T-cell (primary cell): ENCODE measurements at places on chromosomes 16 and 17.

- peak; percentile 31 for DNase-seq
Measured at GRCh38 chr17:30600060-30600829, 123.0 kb downstream of the GOSR1 start.

- no peak for DNase-seq
Measured at GRCh38 chr17:75688209-75688825, 21.2 kb downstream of the SAP30BP start.

- DNase-seq, result no peak
Measured at GRCh38 chr16:55824473-55825000, 8.4 kb downstream of the CES1 start.

GRCh38 chr17:74862108-74862901 lies 2.6 kb upstream of the GRIN2C start:
- no peak for DNase-seq

DNA sequence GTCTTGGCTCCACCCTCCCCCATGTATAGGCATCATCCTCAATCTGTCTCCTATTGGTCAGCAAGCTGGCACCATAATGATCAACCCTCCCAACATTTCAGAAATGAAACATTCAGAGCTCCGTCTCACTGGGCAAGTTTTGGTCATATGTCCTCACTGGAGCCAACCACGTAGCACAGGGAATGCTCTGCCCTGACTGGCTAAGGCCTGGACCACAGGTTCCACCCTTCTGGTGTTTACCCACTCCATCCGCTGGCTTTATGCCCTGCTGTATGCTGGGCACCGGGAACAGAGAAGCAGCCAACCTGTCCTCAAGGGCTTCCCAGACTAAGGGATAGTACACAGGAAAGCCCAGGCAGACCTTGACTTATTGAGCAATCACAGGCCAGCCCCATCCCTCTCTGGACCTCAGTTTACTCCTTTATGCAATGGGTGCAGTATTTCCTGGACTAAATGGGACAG lies 20.5 kb downstream of the MYO15A start:
- DNase-seq, result no peak

DNA sequence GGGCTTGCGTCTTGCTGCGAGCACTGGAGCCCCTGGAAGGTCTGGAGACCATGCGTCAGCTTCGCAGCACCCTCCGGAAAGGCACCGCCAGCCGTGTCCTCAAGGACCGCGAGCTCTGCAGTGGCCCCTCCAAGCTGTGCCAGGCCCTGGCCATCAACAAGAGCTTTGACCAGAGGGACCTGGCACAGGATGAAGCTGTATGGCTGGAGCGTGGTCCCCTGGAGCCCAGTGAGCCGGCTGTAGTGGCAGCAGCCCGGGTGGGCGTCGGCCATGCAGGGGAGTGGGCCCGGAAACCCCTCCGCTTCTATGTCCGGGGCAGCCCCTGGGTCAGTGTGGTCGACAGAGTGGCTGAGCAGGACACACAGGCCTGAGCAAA lies 7.4 kb downstream of the MPG start:
- DNase-seq, result no peak

DNA sequence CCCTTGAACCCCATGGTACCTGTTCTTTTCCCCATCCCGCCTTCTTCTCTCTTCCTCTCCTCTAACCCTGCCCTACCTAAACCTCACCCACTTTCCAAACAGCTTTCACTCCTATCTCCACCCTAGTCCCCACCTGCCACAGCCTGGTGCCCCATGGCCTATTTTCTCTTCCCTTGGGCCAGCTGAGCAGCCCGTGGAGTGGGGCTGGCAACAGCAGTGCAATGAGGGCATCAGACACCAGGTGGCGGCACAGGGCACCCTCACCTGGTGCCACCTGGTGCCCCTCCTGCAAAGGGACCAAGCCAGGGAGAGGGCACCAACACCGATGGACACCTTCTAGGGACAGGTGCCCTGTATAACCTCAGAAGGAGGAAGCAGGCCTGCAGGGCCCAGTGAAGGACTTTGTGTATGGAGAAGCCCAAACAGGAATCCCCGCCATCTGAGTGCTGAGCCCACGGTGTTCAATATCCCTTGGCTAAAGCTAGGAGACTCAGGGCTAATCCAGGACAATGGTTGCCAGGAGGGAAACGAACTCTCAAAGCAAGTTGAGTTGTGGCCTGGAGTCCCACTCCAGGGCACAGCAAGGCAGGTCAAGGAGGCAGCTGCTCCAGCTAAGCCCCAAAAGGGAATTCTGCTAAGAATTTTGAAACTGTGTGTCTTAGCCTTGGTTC lies 4.0 kb upstream of the ABCC3 start:
- peak; percentile 56 for DNase-seq

- DNase-seq, result no peak
Measured at GRCh38 chr17:54494721-54495715, 405.6 kb upstream of the TOM1L1 start.

- DNase-seq, result no peak
Measured at GRCh38 chr17:74579900-74580299, 12.2 kb downstream of the CD300LD start.

- DNase-seq, result no peak
Measured at GRCh38 chr16:65116818-65117430, 4.9 kb downstream of the CDH11 start.

- DNase-seq, result no peak
Measured at GRCh38 chr17:57819285-57819684, 30.6 kb downstream of the MRPS23 start.

- DNase-seq, result no peak
Measured at GRCh38 chr17:2410951-2411350, 10.1 kb upstream of the MNT start.

DNA sequence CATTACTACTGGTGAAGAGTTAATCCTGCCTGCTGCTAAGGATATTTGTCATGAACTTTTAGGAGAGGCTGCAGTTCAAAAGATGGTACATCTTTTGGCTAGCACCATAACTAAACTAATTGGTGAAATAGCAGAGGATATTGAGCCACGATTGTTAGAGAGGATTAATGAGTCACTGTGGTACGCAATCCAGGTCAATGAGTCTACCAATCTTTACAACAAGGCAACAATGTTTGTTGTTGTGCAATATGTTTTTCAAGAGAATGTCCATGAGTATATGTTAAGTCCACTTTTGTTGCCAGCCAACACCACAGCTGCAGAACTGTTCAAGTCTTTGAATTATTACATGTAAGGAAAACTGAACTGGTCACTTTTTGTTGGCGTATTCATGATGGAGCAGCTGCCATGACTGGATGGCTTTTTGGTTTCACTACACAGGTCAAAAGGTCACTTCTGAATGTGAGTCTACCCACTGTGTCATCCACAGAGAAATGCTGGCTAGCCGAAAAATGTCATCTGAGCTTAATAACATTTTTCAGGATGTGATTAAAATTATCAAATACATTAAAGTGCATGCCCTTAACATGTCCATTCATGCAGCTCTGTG lies 402.6 kb upstream of the KIF2B start:
- no peak for DNase-seq

DNA sequence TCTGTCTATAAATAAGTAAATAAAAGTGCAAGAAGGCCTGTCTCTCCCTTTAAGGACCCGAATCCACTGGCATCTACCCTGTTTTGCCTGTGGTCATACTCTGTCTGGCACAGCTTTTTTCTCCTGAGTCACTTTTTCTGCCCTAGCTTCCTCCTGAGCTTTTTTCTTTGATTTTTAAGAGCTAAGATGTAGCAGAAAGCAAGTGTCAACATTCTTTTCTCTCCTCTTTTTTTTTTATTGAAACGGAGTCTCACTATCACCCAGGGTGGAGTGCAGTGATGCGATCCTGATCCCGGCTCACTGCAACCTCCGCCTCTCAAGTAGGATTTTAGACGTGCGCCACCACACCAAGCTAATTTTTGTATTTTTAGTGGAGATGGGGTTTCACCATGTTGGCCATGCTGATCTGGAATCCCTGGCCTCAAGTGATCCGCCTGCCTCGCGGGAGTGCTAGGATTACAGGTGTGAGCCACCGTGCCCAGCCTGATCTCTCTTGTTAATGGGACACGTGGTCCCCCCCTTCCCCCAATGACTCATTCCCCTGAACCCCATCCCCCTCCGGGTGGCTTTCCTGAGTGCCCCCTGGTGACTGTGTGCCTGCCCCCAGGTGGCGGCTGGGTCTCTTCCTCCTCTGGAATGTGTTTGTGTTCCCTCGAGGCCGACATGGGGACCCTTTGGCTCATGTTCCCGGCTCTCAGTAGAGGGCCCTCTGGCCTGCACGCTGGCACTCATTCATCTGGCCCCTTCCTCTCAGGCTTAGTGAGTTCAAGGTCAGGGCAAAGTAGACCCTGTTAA lies 14.2 kb downstream of the C16orf90 start:
- no peak for DNase-seq

- no peak for DNase-seq
Measured at GRCh38 chr16:11835891-11836649, 15.3 kb downstream of the RSL1D1 start.

- DNase-seq, result no peak
Measured at GRCh38 chr17:79212149-79213087, 137.8 kb downstream of the ENGASE start.

DNA sequence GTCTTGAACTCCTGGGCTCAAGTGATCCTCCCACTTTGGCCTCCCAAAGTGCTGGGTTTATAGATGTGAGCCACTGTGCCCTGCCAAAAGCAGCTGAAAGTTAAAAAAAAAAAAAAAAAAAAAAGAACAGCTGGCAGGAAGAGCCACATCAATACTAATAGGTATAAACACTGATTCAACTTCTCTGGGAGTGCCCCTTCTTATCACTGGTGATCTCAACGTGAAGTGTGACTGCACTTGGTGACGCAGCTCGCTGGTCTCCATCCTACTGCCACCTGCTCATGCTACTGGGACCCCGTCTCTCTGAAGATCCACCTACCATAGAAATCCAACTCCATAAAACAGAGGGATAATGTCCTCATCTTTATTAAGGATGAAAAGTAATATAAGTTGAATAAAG lies 40.8 kb downstream of the RNF157 start:
- peak; percentile 66 for DNase-seq

DNA sequence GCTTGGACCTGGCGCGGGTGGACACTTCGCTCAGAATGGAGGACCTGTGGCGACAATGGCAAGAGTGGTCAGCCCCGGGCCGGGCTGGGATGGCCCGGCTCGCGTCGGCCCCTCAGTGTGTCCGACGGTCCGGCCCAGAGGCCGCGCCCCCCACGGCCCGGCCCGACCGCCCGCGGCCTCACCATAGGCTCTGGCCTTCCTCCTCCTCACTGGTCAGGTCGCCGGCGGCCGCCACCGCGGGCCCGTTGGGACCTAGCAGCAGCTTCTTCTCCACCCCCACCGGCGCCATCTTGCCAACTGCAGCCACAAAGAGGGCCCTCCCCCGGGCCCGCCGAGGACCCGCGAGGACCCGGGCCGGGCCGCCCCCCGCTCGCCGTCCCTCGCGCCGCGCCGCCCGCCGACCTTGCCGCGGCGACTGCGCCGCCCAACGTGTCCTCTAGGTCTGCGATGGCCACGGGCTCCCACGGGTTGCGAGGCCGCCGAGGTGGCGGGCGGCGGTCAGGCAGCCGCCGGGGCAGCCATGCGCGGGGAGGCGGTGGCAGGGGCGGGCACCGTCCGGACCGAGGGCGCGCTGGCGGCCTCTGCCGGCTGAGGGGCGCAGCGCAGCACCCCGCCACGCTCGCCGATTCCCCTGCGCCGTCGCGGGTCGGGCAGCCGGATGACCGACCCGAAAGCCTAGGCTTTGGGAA lies at the start of gene DYNC1LI2:
TSS of gene DYNC1LI2 (minus strand) at position 307 of the 689 bp plus-strand sequence. CDS start at position 289, 18 bp downstream.
- peak; percentile 77 for DNase-seq

GRCh38 chr16:2532494-2533141 lies 1.4 kb upstream of the CEMP1 start:
- peak; percentile 78 for DNase-seq

- peak; percentile 95 for DNase-seq
Measured at GRCh38 chr17:7687908-7688807, at the start of gene WRAP53. Gene WRAP53 (plus strand): TSS chr17:7688477. CDS start chr17:7688649, 172 bp downstream.

DNA sequence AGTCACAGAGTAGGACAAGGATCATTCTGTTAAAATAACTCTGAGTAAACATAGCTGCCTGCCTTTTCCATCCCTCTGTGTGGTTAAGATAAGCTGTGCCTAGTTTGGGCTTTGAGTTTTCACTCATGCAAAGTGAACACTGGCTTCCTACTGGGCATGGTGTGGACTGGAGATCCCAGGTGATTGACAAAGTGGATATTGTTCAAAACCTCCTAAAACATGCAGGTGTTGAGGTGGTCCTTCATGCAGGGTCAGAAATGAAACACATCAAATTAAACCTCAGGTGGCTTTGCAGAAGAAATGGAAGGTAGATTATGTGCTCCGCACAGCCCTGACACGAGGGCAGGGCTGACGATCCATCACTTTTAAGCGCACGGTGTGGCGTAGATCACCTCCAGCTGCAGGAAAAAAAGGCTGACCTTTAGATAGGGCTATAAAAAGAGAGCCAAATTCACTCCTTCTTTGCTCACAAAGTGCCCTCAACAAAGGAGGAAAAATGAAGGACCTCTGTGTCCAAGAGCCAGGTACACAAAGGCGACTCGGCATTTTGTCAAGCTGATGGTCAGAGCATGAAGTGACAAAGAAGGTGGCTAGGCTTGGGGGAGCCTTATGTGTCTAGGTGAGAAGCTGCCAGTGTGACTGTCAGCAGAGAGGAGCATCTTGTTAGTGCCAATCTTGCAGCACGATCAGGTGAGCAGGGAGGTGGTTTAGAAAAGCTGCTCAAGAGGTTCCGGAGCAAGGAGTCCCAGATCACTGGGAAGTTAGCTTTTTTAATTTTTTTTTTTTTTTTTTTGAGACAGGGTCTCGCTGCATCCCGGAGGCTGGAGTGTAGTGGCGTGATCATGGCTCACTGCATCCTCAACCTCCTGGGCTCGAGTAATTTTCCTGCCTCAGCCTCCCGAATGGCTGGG lies 19.9 kb upstream of the ITPRIPL2 start:
- DNase-seq, result no peak

DNA sequence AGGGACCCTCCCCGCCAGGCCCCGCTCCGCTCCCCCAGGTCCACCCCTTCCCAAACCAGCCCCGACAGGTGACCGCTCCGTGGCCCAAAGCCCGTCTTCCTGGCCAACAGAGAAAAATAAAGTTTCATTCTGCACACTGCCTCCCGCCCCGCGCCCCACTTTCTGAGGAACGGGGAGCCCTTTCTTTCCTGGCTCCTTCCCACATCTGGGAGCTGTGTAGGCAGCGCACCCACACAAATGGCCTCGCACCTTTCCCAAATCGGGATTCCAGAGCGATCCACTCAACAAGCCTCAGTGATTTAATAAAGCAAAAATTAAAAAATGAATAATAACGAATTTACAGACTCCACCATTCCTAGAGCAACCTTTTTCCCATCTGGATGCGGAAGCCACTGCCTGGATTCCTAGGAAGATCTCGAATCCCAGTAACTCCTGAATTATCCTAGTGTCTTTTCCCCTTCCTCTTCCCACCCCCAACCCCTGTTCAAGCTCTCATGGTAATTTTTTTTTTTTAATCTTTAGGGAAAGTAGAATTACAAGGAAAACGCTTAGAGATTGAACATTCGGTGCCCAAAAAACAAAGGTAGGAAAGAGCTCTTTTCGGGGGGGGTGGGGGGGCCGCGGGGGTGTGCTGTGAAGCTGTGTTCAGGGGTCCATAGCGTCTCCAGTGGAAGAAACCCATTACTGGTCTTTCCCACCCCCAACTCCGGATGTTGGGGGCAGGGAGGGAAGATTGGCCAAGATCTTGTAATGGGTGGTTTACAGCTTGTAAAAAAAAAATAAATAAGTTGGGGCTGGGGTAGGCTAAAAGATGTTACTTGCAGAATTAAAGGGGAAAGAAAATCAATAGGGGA lies 1.6 kb downstream of the IGF2BP1 start:
- DNase-seq, result no peak
